ENCODE measurements at places on chromosomes 11 and 22.
A peak's percentile ranks its signal among the peaks of the same experiment; 100 is the strongest.

- DNase-seq: no peak
Observed at GRCh38 chr11:123839131-123839530, 33.0 kb upstream of the OR6M1 start.

DNA sequence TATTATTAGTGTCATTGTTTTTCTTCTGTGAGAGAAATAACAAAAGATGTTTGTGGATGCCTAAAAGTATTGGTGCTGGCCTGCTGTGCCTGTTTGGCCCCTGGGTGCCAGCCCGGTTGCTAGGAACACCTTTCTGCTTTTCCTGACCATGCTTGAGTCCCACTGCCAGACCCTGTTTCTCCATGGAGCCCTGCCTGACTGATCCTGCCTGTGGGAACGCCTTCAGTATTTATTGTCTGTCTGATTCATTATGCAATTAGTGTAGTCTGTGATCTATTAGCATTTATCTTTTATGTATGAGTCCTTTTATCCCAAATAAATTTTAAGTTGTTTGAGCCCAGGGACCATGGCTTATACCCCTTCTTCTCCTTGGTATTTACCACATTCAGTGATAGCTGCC, 98.6 kb upstream of the MPPED2 start:
- no peak for DNase-seq

DNA sequence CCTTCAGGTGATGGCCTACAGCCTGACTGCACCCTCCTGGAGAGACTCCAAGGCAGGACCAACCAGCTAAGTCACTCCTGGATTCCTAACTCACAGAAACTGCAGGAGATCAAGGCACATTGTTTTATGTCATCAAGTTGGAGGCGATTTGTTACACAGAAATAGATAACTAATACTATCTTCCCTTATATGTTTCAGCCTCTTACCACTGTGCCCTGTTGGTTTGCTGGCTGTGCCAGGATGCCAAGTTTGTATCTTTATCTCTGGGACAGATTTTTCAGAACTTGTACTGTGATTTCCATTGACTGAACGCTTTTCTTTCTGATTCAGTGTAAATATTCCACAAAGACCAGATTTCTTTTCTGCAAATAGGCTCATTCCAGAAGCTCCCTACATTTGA, 76.2 kb upstream of the OPCML start:
- DNase-seq: no peak

DNA sequence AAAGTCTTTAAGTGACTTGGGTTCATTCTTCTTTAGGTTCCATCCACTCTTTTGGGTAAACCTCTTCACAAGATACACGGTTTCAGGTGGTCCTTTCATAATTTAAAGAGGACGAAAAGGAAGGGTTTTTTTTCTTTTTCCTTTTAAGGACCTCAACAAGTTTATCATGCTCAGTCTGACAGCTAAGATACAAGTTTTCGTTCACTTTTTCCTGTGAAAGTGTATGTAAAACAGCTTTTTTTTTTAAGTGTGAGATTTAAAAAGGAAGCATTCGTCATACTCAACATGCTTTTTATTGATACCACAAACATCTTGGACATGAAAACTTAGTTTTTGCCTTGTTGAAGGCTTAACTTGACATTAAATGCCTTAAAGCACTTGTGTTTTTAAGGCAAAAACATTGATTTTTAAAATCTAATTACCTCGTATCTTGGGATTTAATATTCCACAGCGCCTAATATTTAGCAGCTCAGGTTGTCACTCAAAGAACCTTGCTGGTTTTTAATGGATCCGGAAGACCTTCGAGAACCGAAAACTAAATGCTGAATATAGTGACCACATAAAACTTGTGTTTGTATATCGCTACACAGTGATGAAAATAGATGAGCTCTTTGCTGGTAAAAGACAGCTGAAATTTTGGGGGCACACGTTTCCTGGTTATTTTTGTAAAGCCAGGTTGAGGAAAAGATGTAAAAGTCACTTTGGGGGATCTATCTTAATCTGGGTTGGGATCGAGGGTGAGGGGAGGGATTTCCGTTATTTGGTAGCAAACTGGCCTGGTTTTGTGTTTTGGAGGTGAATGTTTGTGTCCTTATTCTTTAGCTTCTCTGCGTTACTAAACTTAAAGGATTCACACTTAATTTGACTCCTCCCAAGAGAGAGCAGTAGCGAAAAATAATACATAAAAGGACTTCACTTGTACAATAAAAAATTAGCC, 2.3 kb downstream of the PCF11 start:
- peak; percentile 27 for DNase-seq

GRCh38 chr11:33699515-33700062, 1.0 kb downstream of the C11orf91 start:
- no peak for DNase-seq

DNA sequence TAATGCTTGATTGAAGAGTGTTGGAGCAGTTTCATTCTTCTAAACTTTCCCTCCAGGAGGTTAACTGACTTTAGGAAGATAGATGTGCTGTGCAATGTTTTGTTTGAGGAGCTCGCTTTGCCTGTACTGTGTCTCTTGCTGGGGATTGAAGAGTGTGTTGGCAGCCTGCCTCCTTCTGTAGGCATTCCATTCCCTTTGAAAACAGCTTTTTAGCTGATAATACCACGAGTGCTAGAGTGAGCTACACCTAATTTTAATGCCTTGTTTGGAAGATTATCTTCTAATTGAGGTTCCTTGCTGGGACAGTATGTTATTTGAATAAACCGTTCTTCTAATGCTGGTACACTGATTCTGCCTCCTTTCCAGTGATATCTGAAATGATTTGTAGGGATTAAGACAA, 7.2 kb downstream of the DDX10 start:
- DNase-seq: no peak

DNA sequence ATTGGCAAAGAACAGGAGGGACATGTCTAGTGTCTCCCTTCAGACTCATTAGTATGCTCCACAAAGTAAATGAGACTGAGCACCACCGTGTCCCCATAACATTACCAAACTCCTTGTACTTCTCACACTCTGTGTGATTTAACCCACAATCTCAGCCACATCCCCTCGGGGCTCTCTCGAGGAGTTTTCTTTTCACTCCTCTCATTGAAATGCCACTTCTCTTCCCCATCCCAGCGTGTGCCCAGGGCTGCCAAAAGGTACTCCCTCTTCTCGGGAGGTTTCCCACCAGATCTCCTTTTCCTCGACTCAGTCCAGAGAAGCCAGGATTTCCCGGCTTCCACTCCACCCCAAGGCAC, 1.1 kb downstream of the RBFOX2 start:
- peak; percentile 8 for DNase-seq

- no peak for DNase-seq
Observed at GRCh38 chr11:57239348-57239747, 2.3 kb upstream of the APLNR start.

DNA sequence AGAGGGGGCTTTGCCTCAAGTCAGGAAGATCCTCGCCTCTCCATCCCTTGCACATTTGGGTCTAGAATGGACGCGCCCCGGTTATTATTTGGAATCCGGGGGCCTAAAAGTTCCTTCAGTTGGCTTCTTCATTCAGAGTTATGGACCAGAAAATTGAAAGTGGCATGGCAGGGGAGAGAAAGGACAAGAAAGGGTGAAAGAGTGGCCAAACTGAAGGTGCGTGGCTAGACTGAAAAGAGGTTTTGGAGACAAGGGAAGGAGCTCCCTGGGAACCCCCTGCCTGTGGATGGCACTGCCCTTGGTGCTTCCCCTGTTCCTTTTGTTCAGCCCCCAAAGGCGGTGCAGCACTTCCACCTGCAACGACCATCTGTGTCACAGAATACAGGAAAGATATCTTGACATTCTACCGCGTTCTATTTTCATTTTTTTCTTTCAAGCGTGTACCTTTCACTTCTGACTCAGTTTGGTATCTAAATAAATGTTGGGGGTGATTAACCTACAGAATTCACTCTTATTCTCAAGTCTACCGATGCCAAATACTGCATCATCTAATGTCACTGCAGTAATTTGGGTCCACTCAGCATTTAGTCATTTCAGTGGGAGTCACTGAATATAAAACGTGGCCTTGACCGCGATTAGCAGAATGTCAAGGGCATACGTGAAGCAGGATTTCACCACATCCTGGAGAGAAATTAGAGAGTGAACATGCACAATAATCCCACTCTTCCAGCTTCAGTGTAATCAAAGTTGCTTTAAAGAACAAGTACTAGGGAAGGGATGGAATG, 88.1 kb upstream of the ARHGAP32 start:
- DNase-seq: no peak

GRCh38 chr11:2445746-2446551, 1.1 kb downstream of the KCNQ1 start:
- DNase-seq: no peak

DNA sequence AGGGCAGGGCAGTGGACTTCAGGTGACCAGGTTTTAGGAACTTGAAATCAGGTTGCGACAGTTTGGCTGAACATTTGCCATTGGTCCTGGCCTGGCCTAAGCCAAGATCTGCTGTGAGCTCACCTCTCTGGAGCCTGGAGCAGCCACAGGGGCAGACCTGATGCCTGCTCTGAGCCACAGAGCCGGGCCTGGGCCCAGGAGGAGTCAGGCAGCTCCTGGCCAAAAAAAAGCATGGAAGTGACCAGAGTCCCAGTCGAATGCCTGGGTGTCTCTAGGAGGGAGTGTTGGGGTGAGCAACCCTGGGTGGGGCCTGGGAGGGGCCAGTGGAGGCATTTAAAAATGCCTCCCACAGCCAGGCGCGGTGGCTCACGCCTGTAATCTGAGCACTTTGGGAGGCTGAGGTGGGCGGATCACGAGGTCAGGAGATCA, 6.0 kb upstream of the OMP start:
- no peak for DNase-seq

DNA sequence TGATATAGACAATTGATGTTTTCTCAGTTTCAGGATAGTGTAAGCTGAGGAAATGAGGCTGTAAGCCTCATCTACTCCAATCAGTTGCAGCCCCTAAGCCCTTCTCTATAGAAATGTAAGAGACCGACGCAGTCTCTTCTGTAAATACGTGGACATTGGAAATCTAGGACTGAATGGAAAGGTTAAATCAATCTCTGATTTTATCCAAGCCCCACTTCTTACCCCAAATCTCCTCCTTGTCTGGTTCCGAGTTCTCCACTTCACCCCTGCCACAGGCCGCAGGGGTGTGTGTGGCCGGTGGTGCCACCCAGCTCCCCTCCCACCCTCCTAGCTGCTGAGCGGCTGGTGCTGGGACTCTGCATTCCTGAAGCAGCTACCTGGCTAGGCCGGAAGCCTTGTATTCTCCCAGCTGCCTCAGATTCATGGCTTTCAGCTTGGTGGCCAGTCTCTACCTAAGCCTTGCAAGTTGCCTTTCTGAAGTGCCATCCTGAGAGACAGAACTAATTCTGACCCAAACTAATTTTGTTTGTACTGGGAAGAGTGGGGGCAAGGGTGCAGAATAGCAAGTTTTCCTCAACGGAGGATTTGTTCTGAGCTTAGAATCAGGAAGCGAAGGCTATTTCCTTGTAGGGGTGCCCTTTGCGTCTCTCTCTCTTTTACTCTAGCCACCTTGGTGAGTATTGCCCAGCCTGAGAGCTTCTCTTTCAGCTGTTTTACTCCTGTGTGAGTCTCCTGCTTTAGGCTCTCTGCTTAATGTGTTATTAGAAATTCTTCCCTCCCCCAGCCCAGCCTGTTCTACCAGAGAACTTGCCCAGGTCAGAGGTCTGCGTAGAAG, 749 bp downstream of the VWA5A start:
- peak; percentile 29 for DNase-seq

DNA sequence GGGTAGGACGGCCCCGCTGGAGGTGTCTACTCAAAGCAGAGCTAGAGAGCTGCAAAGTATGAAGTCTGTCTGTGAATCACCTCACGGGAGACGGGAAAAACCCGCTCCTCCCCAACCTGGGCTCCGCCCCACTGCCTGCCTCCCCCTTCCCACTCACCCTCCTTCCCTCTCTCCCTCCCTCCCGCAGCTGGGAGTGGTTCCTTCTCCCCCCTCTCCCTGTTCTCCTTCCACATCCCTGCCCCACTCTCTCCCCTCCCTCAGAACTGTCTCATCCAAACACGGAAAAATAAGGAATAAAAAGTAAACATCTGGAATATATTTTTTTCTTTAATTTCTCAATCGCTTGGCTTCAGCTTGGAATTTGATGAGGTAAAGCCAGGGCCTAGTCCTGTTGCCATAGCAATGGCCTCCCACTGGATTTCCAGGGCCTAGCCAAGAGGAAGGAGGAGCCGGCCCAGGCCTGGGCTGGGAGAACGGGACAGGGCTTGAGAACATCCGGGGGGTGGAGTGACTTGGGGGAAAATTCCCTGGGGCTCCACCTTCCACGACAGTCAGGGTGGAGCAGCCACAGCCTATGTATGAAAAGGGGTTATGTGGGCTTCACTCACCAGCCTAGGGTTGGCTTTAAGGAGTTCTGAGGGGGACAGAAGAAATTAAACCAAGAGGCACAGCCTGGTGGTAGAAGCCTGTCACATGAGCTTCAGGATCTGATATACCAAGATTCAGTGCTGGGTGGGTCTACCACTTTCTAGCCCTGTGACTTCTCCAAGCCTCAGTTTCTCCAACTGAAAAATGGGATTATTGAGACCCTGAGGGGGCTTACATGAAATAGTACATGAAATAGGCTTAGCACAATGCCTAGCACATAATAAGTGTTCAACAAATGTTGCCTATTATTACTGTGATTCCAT, 2.2 kb downstream of the TNKS1BP1 start:
- DNase-seq: no peak

- DNase-seq: no peak
Observed at GRCh38 chr11:3359092-3359824, 19.7 kb downstream of the ZNF195 start.

DNA sequence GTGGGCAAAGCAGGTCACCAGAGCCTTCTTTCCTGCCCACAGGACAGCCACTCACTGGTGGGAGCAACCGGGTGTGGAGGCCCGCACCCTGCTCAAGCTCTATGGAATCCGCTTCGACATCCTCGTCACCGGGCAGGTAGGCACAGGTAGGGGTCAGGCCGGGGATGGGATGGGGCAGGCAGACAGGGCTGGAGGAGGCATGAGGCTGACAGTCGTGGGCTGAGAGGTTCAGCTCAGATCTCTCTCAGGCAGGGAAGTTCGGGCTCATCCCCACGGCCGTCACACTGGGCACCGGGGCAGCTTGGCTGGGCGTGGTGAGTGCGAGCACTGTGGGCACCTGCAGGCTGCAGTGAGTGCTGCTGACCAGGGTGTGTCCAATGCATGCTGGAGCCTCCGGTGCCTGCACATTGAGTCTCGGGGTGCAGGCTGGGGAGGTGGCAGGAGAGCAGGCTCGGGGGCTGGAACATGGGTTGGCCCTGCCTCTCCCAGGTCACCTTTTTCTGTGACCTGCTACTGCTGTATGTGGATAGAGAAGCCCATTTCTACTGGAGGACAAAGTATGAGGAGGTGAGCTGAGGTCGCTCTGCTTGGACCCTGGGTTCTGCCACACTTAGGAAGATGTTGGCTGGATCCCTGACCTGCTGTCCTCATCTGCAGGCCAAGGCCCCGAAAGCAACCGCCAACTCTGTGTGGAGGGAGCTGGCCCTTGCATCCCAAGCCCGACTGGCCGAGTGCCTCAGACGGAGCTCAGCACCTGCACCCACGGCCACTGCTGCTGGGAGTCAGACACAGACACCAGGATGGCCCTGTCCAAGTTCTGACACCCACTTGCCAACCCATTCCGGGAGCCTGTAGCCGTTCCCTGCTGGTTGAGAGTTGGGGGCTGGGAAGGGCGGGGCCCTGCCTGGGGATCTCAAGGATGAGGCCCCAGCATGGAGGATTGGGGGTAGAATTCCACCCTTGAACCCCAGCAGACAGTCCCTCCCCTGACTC, 6.3 kb downstream of the SLC7A4 start:
- no peak for DNase-seq

- peak; percentile 81 for DNase-seq
Observed at GRCh38 chr11:61254403-61255025, 13.5 kb downstream of the PGA5 start.

- DNase-seq: peak; percentile 11
Observed at GRCh38 chr22:36741204-36741793, 34.6 kb downstream of the IFT27 start.

GRCh38 chr11:24617856-24618255, 121.0 kb downstream of the LUZP2 start:
- no peak for DNase-seq

Data from inflammatory macrophage (primary cell).